ENCODE measurements at places on chromosomes 2 and 18.

DNA sequence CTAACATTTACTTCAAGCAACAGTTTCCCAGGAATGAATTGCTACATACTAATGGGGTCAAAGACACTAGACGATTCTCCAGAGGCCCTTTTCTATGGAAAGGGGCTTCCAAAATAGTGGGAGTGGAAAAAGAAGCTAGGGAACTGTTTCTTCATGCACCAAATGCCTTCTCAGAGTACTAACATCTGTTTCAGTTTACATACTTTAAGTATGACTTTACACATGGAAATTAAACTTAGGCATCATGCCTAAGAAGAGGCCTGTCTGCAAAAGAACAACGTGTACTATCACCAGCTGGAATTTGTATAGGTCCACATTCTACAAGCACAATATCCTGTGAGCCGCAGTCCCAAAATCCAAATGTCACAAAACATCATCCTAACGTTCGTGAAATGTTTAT lies 29.4 kb upstream of the WDR75 start:
- DNase-seq, result peak; percentile 89

DNA sequence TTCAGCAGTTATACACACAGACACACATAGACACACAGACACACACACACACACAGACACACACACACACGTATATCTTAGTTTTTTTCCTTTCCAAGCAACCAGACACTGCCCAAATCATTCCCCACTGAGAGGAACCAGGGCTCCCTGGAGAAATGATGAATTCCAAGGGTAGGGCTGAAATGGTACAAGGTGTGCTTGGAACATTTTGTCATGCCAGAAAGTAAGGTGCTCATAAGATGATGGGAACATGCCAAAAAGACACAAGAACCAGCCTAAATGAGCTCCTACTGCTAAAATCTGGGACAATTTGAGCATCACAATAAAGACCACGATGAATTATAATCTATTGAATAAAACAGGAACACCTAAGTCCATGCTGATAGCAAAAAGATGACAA lies 103.3 kb downstream of the MEP1B start:
- no peak for DNase-seq

DNA sequence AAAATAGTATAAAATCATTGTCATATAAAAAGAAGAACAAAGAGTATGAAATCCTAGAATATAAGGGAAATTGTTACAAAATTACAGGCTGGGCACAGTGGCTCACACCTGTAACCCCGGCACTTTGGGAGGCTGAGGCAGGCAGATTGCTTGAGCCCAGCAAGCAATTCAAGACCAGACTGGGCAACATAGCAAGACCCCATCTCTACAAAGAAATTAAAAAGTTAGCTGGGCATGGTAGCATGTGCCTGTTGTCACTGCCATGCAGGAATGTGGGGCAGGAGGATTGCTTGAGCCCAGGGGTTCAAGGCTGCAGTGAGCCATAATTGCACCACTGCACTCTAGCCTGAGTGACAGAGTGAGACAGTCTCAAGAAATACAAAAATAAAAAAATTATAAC lies 44.8 kb downstream of the NAPG start:
- DNase-seq, result no peak

DNA sequence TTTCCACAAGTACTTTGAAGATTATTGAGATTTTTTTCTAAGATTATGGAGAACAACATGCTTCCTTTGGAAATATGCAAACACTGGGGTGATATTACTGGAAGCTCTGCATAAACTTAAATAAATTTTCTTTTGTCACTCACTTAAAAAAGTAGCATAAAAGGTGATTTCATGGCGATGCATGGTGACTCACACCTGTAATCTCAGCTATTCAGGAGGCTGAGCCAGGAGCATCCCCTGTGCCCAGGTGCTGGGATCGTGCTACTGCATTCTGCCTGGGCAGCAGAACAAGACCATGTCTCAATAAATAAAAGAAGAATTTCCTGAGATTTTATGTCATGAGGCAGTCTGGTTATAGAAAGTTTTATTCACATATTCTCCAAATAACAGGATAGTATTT lies 679.1 kb upstream of the CDH2 start:
- no peak for DNase-seq

DNA sequence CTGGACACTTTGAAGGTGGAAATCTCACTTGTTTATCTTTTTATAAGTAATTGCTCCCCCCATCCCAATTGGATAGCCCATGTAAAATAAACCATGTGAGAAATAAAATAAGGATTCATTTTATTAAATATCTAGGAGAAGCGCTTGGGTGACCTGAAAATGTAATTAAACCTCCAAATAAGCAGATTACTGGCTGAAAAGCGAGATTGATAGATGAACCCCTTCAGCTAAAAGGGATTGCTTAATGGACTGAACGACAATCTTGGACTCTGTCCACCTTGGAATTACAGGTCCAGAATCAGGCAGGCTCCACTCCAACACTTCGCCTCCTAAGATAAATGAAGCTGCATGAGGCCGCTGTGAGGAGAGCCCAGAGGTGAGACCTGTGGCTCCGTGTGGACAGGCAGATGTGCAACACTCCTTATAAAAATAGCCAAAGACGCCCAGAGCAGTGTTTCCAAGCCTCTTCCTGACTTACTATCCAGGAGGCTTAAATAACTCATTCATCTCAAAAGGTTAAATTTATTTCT lies 441.5 kb downstream of the MTX2 start:
- no peak for DNase-seq

- no peak for DNase-seq
Observed at GRCh38 chr2:117855886-117856285, 41.4 kb downstream of the DDX18 start.

- DNase-seq, result no peak
Observed at GRCh38 chr2:232951181-232951580, 61.9 kb downstream of the NGEF start.

- no peak for DNase-seq
Observed at GRCh38 chr2:168457190-168457895, 1.3 kb downstream of the CERS6 start.

- no peak for DNase-seq
Observed at GRCh38 chr2:169815849-169816248, 8.9 kb downstream of the METTL5 start.

DNA sequence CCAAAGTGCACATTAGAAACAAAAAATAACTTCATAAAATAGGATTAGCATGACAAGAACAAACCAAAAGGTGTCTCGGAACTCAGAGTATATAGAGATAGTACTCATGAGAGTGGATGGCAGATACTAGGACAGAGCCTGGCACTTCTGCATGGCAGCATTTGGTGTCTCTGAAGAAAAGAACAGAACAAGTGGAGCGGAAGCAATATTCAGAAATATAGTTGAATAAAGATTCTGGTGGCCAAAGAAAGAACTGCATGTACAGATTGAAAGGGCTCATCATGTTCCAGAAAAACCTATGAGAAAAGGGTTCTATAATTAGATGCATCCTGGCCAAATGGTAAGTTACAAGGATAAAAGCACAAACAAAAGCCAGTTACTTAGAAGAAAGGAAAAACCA lies 90.9 kb downstream of the CCDC138 start:
- no peak for DNase-seq

DNA sequence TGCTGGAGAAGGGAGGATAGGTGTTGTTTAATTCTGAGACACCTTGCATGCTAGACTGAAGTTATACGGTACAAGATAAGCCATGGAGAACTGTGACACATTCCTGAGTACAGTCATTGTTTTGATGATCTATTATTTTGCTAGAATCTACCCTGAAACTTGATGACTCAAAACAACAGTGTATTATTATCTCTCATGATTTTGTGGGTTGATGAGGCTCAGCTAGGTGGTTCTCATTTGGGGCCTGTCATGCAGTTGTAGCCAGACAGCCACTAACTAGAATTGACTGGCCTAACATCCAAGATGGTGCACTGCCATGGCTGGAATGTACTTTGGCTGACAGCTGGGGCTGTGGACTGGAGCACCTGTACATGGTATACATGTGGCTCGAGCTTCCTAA lies 5.4 kb upstream of the IL1R1 start:
- DNase-seq, result no peak

GRCh38 chr2:133802409-133803039 lies 234.3 kb upstream of the NCKAP5 start:
- no peak for DNase-seq

- DNase-seq, result no peak
Observed at GRCh38 chr18:44771956-44772917, 91.5 kb downstream of the SETBP1 start.

DNA sequence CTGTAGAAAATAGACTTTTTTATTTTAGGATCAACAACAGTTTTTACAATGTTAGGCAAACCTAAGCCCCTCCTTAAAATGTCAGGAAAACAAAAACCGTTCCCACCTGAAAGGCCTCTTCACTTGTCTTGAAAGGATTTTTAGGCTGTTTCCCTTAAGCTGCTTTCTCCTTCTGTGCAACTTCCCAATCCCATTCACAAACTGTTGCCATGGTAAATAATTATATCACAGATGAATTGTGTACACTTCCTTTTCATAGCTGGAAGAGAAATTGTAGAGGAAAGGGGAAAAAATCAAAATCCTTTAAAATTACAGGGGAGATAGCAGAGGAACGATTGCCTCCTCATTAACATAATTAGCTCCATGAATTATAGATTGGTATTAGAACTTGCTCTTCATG lies 1488.0 kb upstream of the CELF4 start:
- no peak for DNase-seq

DNA sequence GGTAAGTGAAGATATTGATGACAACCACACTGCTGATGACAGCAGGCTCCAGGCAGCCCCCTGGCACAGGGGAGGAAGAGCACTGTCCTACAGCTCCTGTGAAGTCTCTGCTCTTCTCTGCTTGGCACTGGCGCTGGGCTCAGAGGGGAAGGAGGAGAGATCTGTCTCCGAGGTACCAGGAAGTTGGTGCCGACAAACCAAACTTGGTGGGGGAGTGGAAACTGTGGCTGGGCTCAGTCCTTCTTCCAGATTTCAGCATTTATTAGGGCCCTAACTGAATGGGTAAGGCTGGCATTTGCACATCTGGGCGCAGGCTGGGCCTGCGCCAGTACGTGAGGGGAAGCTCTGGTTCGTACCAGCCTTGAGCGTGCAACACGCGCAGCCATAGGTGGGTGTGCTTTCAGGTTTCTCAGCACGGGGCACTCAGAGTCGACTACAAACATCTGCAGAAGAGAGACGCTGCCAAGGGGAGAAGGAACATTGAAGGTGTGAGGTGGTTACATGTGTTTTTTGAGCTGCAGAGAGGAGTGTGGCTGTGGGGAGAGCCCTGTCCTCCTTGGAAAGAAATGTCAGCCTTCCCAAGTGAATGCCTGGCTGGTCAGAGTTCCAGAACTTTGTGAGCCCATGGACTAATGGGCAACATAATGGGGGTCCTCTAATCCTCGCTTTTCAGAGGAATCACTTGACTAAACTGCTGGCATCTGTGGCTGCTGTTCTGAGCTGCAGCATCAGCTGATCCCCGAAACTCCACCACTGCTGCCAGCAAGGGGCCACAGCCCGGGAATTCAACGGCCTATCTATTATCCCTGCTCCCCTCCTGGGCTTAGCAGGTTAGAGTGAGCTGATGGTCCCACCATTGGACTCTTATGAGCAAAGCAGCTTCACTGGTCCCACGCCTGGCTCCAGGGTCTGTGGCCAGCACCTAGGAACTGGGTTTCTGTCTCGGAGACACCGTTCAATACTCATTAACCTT lies 55.2 kb upstream of the SEMA4C start:
- DNase-seq, result no peak

- DNase-seq, result no peak
Observed at GRCh38 chr2:191786694-191787093, 60.2 kb downstream of the CAVIN2 start.

DNA sequence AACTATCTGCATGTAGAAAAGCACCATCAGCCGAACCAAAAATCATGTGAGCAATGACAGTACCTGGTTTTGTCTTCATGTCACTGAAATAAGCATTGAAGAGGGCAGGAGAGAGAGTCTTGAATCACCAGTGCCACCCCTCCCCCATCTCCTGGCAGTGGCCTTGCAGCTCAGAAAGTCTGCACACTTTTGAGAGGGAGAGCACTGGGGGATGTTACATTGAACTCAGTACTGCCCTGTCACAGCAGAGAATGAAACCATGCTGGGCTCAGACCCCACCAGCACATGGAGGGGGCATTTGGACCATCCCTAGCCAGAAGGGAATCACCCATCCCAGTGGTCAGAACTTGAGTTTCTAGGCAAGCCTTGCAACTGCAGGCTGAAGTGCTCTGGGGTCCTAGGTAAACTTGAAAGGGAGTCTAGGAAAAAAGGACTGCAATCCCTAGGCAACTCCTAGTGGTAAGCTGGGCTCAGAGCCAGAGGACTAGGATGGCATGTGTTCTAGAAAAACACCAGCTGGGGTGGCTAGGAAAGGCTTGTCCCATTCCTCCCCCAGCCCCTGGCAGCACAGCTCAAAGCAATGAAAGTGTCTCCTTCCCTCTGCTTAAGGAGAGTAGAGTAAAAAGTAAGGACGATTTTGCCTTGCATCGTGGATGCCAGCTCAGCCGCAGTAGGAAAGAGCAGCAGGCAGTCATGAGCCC lies 259.9 kb upstream of the MYT1L start:
- no peak for DNase-seq
